ENCODE measurements at places on chromosomes 1 and 21.

GRCh38 chr1:90291431-90292216, 296.7 kb downstream of the ZNF326 start:
- no peak for DNase-seq

DNA sequence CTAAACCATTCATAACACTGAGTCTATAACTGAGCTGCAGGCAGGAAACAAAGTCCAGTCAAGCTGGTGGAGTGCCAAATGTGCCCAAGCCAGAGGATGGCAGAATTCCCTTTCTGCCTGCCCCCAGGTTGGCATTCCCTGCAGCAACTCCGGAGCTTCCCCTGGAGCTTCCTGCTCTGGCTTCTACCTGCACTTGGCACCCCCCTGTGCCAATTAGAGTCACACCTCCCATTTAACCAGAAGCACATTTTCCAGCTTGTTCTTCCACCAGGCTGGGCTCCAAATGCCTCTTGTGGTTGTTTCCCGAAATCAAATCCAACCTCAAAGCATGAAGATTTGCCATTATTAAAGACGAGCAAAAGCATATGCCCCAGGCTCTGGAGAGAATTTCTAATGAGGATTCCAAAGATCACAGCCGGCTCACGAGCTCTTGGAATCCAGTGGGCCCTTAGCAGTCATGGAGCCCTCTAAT, 294.5 kb downstream of the RRAGC start:
- DNase-seq = no peak

- DNase-seq = no peak
Measured at GRCh38 chr1:100611086-100611485, 73.1 kb downstream of the GPR88 start.

DNA sequence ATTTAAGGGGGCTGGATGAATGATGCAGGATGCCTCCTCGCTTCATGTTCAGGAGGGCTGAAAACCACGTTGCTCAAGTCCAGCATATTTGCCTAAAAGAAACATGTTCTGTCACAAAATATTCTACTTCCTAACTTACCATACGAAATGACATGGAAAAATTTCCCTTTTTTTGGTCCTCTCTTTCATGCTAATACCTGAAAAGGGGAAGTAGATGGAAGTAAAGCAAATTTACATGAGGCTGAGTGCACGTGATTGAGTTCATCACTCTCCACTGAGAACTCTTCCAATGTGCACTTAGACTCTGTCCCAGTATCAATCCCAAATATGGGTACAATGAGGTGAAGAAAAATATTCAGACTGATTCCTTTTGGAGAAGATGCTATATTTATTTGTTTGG, 23.0 kb downstream of the XCL2 start:
- no peak for DNase-seq

DNA sequence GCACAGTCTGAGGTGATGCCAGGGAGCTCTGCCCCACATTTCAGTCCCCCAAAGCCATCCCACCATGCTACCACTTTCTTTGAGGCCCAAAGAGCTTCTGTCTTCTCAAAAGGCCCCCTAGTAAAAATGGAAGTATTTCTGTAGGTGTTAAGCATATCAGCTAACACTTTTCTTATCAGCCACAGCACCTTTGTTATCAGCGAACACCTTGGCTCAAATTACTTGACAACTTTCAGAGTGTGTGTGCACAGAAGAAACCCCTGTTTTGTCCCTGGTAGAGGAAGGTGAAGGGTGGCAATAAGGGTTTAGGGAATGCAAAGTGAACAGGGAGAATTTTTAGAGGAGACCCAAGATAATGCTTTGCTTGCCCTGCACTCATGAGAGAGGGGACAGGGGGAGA, 54.8 kb upstream of the GJA8 start:
- DNase-seq = no peak

DNA sequence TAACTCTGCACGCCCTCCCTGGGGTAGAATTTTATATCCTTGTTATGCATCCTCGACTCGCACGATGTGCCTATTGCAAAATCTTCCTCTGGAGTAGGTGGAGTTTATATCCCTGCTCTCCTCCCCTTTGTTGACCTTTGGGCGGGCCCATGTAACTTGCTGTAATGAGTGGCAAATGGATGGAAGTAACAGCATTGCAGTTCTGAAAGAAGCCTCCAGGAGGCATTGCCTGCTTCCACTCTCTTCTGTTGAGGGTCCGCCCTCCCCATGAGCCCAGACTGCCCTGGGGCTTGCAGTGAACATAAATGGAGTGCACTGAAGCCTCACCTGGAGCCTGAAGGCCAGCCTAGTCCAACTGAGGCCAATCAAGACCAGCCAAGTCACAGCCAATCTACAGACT, 62.2 kb upstream of the GRIK3 start:
- no peak for DNase-seq

DNA sequence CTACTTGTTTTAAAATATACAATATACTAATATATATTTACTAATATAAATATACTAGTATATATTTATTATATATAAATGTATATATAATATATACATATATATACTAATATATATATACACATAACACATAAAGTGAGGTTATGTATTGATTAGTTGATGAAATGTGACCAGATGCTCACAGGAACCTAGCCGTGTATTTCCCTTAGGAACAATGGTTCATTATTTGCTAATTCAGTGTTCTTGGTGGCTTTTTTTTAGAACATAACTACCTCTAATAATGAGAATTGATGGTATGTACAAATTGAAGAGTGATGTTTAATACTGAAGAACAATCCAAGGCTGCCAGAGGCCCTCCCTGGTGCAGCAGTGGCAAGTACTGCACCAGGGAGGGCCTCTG, 37.9 kb upstream of the ITPKB start:
- DNase-seq = no peak

GRCh38 chr1:223837687-223838086, 8.1 kb downstream of the TP53BP2 start:
- DNase-seq = no peak

- no peak for DNase-seq
Measured at GRCh38 chr1:185912504-185912903, 178.3 kb downstream of the HMCN1 start.

DNA sequence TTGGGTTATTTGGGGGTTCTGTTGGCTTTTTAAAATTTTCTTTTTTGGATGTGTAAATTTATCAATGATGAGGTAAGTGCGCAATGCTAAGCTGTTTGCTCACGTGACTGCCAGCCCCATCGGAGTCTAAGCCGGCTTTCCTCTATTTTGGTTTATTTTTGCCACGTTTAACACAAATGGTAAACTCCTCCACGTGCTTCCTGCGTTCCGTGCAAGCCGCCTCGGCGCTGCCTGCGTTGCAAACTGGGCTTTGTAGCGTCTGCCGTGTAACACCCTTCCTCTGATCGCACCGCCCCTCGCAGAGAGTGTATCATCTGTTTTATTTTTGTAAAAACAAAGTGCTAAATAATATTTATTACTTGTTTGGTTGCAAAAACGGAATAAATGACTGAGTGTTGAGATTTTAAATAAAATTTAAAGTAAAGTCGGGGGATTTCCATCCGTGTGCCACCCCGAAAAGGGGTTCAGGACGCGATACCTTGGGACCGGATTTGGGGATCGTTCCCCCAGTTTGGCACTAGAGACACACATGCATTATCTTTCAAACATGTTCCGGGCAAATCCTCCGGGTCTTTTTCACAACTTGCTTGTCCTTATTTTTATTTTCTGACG, 3.1 kb downstream of the OLIG2 start:
- no peak for DNase-seq

GRCh38 chr1:115142616-115143015, 53.3 kb upstream of the TSPAN2 start:
- no peak for DNase-seq

DNA sequence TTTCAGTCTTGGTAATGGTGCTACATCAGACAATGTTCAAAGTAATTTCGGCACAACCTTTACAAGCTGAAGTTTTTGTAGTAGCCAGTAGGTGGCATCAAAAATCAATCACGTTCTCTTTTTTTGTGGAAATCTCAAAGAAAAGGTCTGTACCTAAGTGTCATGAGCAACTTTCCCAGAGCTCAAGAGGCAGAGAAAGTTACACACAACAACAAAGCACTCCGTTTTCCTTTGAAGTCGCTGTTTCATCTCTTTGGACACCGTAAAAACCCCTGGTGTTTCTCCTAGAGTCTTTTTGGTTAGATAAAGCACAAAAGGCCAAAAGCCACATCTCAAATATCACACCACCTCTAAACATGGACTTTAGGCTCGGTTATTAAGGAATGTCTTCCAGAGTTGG, 131.6 kb downstream of the LHX8 start:
- no peak for DNase-seq

Data from GOT3 (cell line).